ENCODE measurements at places on chromosomes 5 and 9. TPM values are rescaled to one million over a fixed set of nuclear protein-coding genes. Genes with fewer than 3 reads are reported as not detected.

DNA sequence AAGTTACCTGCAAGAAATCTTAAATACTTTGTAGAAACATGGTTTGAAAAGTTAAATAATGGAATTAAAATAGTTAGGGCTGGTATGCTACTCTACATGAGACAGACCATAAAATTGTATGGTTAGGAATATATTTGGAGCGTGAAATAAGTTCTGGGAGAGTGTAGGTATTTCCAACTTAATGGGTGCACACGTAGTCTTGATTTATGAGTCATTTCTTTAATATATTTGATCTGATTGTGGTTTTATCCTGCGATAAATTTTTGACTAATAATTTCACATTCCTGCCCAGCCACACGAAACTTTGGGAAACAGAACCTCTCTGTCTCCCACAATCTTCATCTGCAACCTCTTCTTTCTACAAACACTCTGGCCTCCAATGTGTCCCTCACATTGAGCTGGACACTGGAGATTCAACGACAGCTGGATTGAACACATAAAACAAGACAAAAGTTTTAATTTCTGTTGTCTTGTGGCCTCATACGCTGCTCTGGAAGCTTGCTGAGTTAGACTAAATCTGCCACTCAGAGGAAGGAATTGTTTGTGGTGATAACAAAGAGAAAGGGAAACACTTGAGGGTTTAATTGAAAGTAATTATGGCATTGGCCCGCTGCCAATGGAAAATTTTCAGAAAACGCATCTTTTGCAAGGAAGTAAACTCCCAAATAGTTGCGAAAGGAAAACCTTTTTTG lies 201.8 kb upstream of the ZNF608 start:
- no peak overlapping the region for H3K4me3 ChIP-seq
- no peaks in the 10 kb centered on the region for H3K36me3 ChIP-seq
- no peaks in the 10 kb centered on the region for H3K27me3 ChIP-seq
- H3K4me1 ChIP-seq = peaks cover 3% of the 10 kb centered on the region

Gene PCDHGB4
- 3.8 TPM for total RNA-seq

Gene SLC22A4
- total RNA-seq = 0.70 TPM

DNA sequence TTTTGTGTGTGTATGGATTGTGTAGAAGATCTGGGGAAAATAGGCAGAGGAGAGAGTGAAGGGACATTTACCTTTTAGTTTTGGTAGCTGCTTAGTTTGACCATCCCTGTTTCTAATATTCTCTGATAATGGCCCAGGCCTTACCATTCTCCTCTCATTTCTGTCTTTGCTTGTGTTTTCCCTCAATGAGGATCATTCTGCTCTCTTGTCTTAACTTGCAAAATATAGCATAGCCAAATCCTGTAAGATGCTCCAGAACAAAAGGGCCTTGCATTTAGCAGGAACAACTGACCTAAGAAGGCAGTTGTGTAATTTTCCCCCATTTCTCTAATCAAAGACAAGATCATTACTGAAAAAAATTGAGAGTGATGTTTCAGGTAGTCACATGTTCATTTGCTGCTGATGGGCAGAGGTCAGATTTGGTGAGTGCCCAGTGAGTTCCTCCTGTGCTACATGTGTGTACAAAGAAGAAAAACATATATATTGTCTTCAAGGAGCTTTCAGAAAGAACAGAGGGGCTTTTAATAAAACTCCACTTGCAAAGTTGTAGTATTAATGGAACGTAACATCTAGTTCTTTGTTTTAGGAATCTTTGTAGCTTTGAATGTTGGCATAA lies 139.5 kb downstream of the KDM4C start:
- no peaks in the 10 kb centered on the region for H3K27me3 ChIP-seq
- H3K4me1 ChIP-seq = peaks cover under 1% of the 10 kb centered on the region
- H3K4me3 ChIP-seq = no peak overlapping the region
- no peaks in the 10 kb centered on the region for H3K36me3 ChIP-seq

- peaks cover 9% of the 10 kb centered on the region for H3K4me1 ChIP-seq
- no peak for DNase-seq
- H3K4me3 ChIP-seq = no peak overlapping the region
- H3K27ac ChIP-seq = no peak overlapping the region
These were observed 151.8 kb upstream of the ADRA1B start for GRCh38 chr5:159764283-159765134.
